ENCODE measurements at places on chromosomes 1 and 21.

GRCh38 chr1:241999026-241999425, at the start of gene MAP1LC3C:
Gene MAP1LC3C (minus strand): TSS chr1:241999098. CDS start chr1:241999008, 90 bp downstream.
- DNase-seq: no peak

GRCh38 chr1:196409586-196409985, 198.7 kb downstream of the KCNT2 start:
- DNase-seq: no peak

DNA sequence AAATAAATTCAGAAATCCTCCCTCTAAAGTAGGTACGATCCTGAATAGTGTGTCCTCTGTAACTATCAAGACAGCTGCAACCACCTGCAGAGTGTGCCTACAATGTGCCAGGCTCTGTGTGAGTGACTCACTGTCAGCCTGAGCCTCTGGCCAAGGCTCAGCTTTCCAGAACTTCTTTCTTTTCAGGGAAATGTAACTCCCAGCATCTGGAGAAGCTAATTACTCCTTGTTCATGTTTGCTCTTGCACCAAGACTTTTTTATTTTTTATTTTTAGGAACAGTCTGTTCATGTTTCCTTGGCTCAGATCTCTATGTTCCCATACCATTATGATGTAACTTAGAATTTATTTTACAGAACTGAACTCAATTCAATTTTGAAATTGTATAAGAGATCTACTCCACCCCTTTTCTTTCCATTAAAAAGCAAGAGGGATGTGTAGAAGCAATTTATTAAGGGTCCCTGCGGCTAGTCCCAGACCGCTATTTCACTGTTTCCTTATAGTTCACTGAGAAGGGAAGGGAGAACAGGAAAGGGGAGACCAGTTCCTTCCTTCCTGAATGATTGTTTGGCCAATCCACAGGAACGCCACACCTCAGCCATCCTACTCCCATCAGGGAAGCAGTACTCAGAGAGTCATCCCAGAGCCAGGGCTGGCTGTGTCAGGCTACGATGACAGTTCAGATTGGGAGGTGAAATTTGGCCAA, 112.4 kb upstream of the ZNF648 start:
- DNase-seq: no peak

- DNase-seq: no peak
These were observed 142.6 kb downstream of the KAZN start for GRCh38 chr1:14741082-14741481.

DNA sequence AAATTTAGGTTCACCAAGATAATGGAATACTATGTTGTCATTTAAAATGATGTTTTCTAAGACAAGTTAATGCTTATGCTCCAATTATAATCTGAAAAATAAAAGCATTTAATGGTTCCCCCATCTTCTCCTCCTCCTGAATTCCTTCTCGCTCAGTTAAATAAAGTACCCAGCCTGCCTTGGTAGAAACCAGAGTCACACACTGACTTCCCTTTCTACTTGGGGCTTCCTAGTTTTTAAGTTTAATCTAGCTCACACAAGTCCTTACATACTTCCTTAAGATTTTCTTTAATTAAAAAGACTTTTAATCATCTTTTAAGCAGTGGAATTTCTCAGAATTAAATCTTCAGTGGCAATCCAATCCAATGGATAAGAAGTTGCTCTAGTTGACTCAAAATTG, 32.9 kb downstream of the CD58 start:
- no peak for DNase-seq

GRCh38 chr21:16072737-16073136, 343.0 kb downstream of the USP25 start:
- DNase-seq: no peak

DNA sequence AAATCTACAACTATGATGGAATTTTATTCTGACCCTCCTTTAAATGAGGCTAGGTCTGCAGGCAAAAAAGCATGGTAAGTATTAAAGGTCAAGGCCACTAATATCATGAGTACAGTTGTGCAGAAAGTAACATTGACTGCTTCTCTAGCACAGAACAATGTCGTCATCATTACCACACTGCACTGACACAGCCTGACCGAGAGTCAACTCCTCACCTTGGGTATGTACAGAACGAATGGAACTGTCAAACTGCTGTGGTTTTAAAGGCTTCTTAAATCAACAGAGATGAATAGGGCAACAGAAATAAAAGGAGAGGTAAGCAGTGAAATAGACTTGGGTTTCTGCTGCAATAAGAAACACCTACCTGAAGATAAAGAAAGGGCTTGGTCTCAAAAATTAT, 88.8 kb downstream of the TBX15 start:
- DNase-seq: no peak

DNA sequence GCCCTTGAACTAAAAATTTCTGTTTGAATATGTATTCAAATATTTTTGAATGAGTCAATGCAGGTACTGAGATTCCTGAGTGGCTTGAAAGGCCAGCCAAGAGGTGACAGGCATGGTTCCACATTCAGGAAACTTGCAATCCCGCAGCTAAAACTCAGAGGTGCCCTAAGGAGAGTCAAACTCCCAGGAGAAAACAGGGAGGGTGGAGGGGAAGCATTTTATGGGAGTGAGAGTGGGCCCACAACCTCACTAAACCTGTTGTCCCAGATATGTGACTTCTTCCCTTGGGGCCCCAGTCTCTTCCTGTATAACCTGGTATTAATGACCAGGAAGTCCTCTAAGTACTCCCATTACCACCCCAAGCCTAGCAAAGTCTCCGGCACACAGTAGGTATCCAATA, 189.6 kb downstream of the PLPP3 start:
- no peak for DNase-seq

- DNase-seq: no peak
These were observed 76.3 kb upstream of the LRRC7 start for GRCh38 chr1:69491416-69491815.

DNA sequence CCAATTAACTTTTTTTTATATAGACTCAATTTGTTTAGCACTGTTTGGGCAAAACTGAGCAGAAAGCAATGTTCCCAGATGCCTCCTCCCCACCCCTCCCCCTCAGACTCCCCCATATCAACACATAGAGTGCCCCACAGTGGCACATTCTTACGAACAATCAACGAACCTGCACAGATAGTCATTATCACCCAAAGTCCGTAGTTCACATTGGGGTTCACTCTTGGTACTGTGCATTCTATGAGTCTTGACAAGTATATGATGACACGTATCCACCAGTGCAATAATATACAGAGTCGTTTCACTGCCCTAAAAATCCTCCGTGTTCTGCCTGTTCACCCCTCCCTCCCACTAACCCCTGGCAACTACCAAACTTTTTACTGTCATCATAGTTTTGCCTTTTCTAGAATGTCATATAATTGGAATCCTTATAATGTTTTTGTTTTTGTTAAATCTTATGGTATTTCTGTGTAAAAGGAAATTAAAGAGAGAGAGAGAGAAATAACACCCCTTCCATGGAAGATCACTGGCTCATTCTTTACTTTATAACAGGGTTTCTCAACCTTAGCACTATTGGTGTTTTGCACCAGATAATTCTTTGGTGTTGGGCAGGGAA, 37.2 kb upstream of the HNRNPU start:
- no peak for DNase-seq

DNA sequence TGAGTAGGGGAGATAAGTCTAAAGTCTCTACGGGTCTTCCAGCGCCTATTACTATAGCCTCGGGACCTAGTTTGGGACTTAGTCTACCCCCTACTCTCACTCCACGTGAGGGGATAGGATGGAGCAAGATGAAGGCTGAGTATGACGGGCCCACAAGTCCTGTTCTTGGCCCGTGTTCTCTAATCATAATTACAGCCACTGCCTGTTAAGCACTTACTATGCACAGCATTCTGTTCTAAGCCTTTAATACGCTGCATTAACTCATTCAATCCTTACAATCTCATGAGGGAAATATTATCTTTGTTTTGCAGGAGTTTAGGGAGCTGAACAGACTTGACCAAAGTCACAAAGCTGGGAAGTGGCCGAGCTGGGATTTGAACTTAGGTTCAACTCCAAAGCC, 23.9 kb upstream of the EPB41 start:
- no peak for DNase-seq

GRCh38 chr1:57945045-57945444, 521.2 kb upstream of the DAB1 start:
- no peak for DNase-seq

DNA sequence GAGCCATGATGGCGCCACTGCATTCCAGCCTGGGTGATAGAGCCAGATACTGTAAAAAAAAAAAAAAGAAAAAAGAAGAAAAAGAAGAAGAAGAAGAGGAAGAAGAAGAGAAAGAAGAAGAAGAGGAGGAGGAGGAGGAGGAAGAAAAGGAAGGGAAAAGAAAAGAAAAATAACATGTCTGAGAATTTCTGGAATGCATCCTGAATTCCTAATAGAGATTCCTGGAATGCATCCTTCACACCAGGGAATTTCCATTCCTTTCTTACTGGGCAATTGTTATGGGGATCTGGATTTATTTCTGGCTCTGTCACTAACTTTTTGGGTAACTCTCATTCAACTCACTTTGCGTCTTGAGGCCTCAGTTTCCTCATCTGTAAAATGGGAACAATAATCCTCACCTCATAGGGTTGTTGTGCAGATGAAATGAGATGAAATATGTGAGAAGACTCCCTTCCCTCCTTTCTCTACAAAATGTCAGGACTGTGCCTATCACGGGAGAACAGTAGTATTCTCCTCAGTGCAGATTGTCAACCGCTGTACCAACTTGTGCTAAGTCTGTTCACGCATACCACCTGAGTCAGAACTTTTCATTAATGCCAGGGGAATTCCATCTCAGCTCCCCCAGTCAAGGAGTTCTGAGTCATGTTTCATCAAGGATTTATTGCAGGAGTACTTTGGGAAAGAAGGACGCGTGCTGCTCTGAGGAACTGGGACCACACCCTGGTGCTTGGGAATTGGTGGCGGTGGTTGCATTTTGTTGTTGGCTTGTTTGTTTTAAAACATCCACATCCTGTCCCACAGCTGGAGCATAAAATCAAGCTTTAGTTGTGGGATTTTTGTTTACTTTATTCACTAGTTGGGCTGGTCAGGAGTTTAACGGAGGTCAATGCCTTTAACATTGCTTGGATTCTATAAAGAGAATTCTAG, 42.4 kb upstream of the ROR1 start:
- DNase-seq: no peak

GRCh38 chr21:16502273-16502672, 772.5 kb downstream of the USP25 start:
- no peak for DNase-seq

DNA sequence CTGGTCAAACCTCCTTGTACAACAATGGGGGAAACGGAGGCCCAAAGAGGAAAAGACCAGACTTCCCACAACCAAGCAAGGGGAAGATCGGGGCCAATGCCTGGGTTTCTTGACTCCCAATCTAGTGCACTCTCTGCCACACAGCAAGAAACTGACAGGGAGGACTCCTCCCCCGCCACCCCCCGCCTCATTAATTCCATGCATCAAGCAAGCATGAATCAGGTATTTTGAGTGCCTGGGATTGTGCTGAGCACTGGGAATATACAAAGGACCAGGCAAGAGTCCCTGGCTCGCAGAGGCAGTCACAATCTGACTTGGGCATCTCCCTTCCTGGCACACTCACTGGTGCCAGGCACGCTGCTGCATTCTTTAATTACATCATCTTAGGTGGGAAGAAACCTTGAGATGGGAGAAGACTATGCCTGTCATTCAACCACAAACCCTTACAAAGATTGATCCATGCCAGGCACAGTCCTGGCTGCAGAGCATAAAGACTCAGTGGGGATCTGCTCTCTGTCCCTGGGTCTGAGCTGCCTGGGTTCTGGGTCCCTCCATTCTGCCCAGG, 4.4 kb upstream of the KCNC4 start:
- DNase-seq: no peak

GRCh38 chr1:89287181-89288050, 14.8 kb upstream of the GBP5 start:
- DNase-seq: no peak

DNA sequence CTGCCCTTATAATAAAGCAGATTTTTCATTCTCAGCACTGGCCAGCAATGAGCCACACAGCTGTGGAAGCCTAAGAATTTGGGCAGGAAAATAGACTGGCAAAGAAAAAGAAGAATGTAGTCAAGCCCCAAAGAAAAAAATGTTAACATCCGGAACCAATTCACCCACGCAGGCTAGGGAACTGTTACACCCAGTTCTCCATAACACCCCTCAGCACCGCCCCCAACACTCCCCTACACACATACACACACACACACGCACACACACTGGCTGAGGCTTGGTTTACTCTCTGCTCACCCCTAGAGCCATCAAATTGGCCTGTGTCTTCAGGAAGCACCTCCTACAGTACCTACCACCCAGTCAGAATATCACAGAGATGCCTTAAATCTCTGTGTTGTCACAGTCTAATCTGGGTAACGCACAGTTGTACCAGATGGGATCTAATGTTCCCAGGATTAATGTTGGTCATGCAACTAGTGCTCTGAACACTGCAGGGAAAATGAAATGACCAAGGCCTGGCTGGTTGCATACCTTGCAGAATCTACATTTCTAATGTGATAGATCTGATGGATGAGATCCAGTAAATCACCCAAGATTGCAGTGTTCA, 14.5 kb downstream of the TBX15 start:
- no peak for DNase-seq

DNA sequence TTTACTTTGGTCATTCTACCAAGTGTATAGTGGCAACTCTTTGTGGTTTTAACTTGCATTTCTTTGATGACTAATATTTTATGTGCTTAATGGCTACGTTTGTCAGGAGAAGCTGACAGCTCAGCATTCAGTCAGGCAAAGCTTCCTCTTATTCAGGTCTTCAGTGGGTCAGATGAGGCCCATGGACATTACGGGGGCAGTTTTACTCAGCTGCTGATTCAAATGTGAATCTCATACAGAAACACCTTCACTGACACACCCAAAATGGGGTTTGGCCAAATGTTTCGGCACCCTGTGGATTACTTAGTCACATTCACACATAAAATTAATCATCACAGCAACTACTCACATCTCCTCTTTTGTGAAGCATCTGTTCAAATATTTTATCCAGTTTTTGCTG, 104.9 kb upstream of the PLD5 start:
- no peak for DNase-seq

DNA sequence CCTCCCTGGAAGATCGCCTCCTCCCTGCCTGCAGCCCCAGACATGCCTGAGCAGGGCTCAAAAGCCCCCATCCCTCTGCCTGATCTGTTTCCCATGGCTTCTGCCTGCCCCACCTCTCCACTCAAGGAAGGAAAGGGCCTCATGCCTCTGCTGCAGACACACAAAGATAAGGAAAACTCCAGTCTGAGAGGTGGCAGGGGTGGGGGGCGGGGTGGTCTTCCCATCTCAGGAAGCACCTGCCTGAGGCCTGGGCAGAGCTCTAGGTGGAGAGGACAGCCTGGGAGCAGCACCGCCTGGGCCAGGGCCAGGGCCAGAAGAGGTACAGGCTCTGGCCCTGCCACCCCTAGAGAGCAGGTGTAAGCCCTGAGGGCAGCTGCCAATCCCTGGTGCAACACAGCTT, 4.1 kb upstream of the GJB3 start:
- DNase-seq: no peak

GRCh38 chr21:21003701-21004100, 5.5 kb downstream of the NCAM2 start:
- DNase-seq: no peak

DNA sequence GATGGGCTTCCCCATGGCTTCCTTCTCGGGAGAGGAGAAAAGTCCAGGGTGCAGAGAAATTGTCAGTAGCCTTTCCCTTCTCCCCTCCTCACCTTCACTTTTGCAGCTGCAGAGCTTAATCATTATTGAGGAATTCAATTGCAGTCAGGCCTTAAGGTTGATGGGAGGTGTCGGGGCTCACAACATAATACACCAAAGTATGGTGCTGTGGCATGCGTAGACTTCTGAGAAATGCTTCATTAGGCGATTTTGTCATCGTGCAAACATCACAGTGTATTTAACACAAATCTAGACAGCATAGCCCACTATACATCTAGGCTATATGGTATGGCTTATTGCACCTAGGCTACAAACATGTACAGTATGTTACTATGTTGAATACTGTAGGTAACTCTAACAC, 100.2 kb upstream of the PPM1J start:
- no peak for DNase-seq

Data from T follicular helper cell (primary cell).